ENCODE measurements at places on chromosomes 16 and 17. TPM values are rescaled to one million over a fixed set of nuclear protein-coding genes. Genes with fewer than 3 reads are reported as not detected.

- no peak for DNase-seq
Measured at GRCh38 chr17:31900877-31901276, 631 bp downstream of the UTP6 start.

DNA sequence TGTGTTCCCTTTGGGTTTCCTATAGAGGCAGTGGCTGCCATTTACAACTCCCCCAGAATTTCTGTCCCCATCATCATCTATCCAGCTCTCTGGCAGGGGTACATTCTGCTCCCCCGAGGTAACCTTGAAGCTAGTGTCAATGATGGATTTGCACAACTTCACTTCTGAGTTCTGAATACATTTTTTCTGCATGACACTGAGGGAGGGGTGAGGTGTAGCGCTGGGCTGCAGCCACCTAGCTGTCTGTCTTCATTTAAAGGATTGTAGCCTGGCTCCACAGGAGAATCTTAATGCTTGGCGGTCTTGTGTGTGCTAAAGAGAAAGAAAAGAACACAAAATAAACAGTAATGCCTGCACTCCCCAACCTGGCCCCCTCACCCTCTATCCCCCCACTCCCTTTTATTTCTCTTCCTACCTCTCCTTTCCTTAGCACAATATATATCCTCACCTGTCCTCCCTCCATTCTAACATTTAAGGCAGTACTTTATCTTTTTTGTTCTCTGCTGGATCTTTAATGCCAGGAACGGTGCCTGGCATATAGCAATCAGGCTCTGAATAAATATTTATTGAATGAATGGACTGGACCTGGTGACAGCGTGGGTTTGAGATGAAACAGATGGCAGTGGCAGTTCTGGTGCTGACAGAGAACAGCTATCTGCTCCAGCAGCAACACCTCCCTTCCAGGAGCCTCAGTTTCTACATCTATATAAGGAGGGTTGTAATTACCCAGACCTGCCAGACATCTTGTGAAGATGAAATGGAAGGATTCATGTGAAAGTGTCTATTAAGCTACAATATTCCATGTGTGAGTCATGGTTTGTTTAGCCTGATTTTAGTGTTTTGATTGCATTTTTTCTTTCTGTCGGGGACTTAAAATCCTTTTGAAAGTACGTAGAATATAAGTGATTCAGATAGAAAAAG is 163.5 kb upstream of the CDH11 start:
- no peak for DNase-seq

GRCh38 chr16:67397812-67398545 is 4.7 kb upstream of the TPPP3 start:
- DNase-seq = no peak

GRCh38 chr16:67449336-67449735 is 18.4 kb downstream of the HSD11B2 start:
- no peak for DNase-seq

DNA sequence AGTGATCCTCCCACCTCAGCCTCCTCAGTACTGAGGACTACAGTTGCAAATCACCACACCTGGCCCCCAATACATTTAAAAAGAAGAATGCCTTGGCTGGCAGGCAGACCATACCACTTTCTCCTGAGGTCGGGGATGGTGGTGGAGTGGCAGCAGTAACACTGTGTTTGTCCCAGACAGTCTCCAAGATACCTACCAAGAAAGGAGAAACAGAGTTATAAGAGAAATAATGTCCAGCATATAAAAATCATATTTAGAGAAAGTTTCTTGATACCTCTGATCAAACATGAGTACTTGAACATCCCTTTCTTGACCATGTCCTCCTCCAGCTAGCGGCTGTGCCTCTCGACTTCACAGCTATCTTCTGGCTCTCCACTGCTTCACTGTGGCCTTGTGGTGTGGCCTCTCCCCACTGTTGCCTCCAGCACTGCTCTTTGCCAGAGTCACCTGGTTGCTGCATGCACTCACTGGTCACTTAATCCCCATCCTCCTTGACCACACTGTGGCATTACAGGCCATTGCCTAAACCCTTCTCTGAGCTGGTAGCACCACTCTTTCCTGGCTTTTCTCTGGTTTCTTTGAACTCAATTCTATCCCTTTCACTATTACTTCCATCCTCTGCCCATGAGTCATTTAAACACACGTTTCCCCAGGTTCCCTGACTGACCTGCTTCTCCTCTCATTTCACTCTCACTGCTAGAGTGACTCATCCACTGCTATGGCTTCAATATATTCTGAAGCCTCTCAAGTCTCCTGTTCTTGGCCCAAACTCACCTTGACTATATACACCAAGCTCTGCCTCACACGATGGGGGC is 45.2 kb downstream of the XPO6 start:
- no peak for DNase-seq

GRCh38 chr16:86910161-86910769 is 331.9 kb downstream of the FOXL1 start:
- no peak for DNase-seq

- DNase-seq = no peak
Measured at GRCh38 chr17:28029044-28029443, 13.4 kb upstream of the NLK start.

DNA sequence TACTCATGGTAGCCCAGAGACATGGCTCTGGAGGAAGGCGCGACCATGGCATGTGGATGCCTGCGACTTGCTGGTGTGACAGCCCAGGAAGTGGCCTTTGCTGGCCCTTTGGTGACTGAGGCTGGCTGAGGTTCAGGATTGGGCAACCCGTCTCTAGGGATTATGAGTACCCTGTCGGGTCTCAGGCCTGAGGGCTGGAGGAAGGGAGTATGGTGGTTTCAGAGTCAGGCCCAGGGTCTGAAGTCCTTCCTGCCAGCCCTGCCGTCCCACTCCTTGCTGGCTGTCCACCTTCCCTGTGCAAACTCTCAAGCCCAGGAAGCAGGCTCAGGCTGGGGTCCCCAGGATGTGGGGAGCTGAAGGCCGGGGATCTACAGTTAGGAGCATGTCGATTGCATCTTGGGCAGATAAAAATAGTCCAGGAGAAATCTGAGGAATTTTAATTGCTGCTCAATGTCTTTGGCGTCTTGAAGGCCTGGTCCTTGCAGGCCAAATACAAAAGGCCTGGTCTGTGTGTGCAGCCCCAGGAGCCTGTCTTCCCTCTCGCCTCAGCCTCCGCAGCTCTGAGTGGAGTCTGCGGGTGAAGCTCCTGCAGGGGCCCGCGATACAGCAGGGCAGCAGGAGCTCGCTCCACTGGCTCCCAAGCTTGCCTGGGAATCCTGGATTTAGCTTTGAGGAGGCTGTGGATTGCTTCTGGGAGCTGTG is 52.5 kb downstream of the NKD1 start:
- DNase-seq = no peak

DNA sequence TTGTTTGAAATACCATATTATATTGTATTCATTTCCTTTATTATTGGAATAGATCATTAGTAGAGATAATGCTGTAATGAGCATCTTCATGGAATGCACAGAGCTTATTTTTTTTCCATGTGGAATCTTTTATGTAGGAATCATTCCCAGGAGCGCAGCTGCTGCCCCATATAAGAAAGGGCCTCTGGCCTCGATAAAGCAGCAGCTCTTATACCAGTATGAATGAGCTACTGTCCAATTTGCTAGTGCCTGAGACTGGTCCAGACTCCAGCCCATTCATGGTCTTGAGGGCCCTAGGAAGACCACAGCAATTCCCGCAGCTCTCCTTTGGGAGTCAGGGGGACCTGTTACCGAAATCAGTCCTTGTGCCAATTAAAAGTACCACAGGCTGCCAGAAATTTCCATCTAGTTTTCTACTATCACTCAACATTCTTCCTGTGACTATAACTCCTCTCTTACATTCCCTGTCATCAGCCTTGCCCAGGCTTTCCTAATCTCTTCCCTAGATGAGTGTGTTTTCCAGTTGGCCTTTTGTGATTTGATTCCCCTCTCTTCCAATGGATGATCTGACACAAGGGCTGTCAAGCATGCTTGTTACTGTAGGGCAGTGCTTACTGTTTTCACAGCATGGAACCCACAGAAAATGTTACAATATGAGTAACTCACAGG is 1.9 kb downstream of the ZNF843 start:
- no peak for DNase-seq

GRCh38 chr16:51592535-51593300 is 441.6 kb upstream of the SALL1 start:
- DNase-seq = no peak

- DNase-seq = peak; percentile 94
Measured at GRCh38 chr17:48791128-48792032, 25.6 kb downstream of the TTLL6 start.

DNA sequence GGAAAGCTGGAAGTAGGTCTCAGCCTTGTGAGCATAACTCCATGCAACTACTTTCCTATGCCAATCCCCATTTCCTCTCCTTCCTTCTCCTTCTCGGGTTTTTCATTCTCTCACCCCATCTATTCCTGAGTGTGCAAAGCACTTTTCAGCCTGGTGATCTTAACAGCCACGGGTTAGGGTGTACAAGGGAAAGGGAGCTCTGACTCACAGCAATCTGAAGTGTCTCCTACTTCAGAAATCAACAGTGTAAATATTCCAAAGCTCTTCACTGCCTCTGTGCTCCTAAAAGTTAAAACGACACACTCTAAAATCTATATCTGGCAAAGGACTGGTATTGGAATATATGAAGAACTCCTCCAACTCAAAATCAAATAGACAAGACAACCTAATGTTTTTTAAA is 268.0 kb upstream of the IRX3 start:
- no peak for DNase-seq

DNA sequence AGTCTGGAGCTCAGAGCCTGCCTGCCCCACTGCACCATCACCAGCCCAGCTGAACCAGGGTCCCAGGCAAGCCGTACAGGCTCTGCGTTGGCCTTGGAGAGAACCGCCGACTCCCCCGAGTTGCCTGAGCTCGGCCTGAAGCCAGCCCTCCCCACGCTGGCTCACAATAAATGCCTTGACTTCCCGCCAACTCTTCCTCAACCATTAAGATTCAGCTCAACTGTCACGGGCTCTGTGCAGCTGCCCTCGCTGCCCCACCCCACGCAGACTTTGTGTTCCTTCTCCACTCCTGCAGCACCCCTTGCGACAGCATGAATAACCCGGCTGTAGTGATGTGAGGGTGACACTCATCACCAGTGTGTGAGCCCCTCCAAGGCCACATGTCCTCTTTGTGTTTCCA is 4.8 kb upstream of the QPRT start:
- DNase-seq = no peak

GRCh38 chr16:72282362-72282761 is 110.4 kb upstream of the PMFBP1 start:
- no peak for DNase-seq

GRCh38 chr17:40645943-40646342 is 1.7 kb downstream of the SMARCE1 start:
- DNase-seq = no peak

DNA sequence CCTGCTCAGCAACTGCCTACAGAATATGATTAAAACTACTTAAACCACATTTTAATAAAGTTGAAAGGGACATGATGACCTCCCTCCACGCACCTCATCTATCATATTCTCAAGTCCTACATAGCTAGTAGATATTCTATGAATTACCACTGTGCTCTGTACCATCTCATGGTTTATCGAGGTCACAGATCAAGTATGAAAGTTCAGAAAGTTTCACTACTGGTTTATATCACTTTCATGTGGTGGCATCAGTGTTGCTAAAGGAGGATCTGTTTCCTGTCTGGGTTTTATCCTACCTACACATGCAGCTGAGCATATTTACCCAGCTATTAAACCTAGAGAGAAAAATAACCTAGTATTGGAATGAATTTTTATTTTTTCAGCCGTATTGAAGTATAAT is 214.9 kb upstream of the MON1B start:
- DNase-seq = no peak

DNA sequence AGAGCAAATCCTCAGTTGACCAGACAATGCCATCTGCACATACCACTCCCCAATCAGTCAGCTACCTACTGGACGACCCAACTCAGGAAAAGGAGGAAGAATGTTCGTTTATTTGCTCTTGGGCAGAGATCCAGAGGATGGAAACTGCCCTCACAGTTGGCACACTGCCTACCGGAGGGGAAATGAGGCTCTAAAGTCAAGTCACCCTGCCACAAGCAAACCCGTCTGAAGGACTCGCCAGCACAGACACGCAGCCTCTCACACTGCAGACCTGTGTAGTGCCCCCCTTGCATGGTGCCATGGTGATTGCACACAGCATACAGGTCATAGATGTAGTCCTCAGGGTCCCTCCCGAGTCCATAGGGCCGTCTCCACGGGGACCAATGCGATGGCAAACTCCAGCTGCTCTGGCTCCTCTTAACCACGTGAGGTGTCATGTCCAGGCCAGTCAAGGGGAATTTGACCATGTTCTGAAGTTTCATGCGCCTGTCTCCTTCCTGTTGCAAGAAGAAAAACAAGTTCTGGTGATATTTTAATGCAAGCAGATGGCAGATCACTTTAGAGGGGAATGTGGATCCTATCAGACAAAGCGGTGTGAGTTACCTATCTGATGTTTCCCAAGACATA is 69.5 kb downstream of the USP31 start:
- DNase-seq = no peak

Gene TMC8
- 3.3 TPM for total RNA-seq

Gene CENPV
- total RNA-seq = 10.9 TPM

Gene GPR139
- total RNA-seq = not detected

Gene ABCC11
- not detected for total RNA-seq

Gene KRTAP4-3
- not detected for total RNA-seq

Gene NUTF2
- 246 TPM for total RNA-seq

Gene CDH15
- 0.17 TPM for total RNA-seq

Gene MAP2K6
- total RNA-seq = 1.6 TPM

Gene PTGES3L
- 11.5 TPM for total RNA-seq

Gene KIF2B
- not detected for total RNA-seq

Gene FBXO39
- not detected for total RNA-seq

Measured in esophagus muscularis mucosa (tissue), 4 donors.